ENCODE measurements at places on chromosomes 2 and 18.

- peak; percentile 27 for DNase-seq
These were observed 67.1 kb downstream of the DYNC1I2 start for GRCh38 chr2:171754254-171754939.

GRCh38 chr2:70892750-70893149 is 43.0 kb upstream of the ATP6V1B1 start:
- DNase-seq: no peak

- peak; percentile 24 for DNase-seq
These were observed 132.3 kb upstream of the TNP1 start for GRCh38 chr2:216992056-216992675.

- DNase-seq: no peak
These were observed 166.0 kb downstream of the SEPTIN10 start for GRCh38 chr2:109447776-109448175.

DNA sequence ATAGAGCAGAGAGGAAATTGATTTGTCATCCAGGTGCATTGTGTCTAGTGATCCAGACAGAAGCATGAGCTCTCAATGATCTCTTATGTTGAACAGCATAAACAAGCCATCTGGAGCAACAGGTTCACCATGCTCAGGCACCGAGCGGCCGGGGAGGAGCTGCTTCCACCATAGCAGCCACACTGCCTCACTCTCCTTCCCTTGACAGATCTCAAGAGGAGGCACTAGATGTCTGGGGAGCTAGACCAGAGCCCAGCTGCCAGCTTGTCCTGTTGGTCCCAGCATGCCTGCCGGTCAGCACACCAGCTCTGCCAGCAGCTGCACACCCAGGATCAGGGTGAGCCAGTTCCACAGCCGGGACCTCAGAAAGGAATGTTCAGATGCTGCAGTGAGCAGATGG is 17.5 kb upstream of the LONRF2 start:
- DNase-seq: no peak
